Stimulated activated effector memory CD8-positive, alpha-beta T cell treated with anti-CD3 and anti-CD28 coated beads, Interleukin-12 subunit alpha, Interleukin-12 subunit beta, amount 100 ng/mL, for 72 hours (primary cell): ENCODE measurements at places on chromosomes 6 and 20.

- peak; percentile 78 for DNase-seq
Observed at GRCh38 chr20:4592316-4593148, 129.2 kb upstream of the PRND start.

GRCh38 chr20:6916938-6917337 is 149.5 kb downstream of the BMP2 start:
- DNase-seq = no peak

DNA sequence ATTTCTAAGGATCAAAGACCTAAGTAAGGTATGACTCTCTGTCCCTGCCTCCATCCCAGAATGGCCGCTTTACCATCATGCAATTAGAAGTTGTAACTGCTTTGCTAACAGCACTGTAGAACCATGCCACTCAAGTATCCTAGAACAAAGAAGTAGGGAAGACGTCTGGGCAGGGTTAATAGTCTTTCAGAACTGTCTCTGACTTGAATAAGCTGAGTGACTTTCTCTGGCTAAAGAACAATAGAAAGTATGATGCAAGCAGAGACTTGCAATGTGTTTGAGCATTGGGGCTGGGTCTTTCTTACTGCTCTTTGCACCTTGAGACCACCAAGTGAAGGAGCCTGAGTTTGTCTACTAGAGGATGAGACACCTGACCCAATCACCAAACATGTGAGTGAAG is 279.6 kb upstream of the JAG1 start:
- DNase-seq = no peak

DNA sequence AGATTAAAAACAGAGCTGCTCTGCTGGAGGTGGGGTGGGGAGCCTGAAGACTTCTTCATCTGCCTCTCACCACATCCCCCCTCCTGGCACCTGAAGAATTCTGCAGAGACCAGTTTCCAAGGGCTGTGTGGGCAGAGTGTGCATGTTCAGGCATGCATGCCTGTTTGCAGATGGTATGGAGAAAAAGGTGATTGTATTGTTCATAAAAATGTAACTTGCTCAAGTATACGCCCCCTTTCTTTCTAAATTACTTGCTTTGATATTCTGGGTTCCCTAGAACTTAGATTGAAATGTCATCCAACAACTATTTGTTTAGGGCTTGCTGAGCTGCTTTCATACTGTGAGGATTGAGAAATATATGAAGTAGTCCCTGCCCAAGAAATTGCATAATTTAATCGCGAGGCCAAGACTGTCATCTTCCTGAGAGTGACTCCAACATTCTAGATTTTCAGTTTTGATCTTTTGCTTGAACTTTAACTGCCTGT is 83.6 kb downstream of the LCA5 start:
- no peak for DNase-seq

- DNase-seq = no peak
Observed at GRCh38 chr6:116283191-116283590, 3.5 kb upstream of the TSPYL1 start.

GRCh38 chr20:45049438-45049837 is 51.5 kb downstream of the KCNS1 start:
- no peak for DNase-seq

DNA sequence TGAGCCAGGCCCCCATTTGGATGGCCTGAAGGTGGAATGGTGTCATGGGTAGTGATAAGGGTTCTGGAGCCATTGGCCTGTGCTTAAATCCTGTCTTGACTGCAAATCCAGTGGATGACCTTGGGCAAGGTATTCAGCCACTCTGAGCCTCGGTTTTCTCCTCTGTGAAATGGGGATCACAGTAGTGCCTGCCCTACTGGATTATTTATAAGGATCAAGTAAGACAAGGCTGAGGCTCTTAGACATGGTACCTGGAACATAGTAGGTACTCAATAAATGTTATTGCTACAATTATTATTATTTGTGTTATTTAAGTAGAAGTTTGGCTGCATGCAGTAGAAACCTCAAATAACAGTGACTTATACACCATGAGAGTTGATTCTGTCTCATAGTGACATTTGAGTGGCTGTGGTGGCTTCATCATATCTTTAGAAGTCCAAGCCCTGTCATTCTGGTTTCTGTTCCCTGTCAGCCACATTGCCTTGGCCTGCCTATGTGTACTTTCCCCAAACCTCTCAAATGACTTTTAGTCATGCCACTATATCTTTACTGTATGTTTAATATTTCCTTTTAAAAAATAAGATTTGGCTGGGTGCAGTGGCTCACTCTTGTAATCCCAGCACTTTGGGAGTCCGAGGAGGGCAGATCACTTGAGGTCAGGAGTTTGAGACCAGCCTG is 37.6 kb upstream of the CHMP4B start:
- DNase-seq = no peak

- DNase-seq = no peak
Observed at GRCh38 chr6:151478670-151479069, 15.1 kb upstream of the CCDC170 start.

GRCh38 chr6:4506223-4506622 is 270.0 kb upstream of the CDYL start:
- no peak for DNase-seq

GRCh38 chr6:3594201-3594600 is 137.4 kb upstream of the SLC22A23 start:
- no peak for DNase-seq

GRCh38 chr20:58102744-58103516 is 125.5 kb downstream of the ANKRD60 start:
- peak; percentile 38 for DNase-seq

GRCh38 chr6:56699066-56699654 is 56.5 kb upstream of the DST start:
- no peak for DNase-seq

DNA sequence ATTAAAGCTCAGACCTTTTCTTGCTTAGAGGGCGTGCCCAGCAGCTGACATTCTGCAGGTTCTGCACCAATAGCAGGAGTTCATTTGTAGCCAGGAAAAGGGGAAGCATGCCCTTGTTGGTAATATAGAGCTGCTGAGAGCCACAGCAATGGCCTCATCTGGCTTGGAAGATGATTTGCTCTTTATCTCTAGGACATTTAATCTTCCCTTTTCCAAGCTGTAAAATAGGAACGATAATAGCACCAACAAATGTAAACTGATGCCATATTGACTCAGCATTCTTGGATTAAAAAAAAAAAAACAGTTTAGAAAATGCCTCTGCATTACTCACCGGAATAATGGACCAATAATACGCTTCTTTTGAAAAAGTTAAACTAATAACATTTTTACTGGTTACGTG is 93.4 kb upstream of the SLC2A12 start:
- no peak for DNase-seq

GRCh38 chr6:164164876-164165275 is 750.4 kb downstream of the QKI start:
- DNase-seq = no peak

- DNase-seq = no peak
Observed at GRCh38 chr20:58709703-58710039, 17.1 kb downstream of the NPEPL1 start.

DNA sequence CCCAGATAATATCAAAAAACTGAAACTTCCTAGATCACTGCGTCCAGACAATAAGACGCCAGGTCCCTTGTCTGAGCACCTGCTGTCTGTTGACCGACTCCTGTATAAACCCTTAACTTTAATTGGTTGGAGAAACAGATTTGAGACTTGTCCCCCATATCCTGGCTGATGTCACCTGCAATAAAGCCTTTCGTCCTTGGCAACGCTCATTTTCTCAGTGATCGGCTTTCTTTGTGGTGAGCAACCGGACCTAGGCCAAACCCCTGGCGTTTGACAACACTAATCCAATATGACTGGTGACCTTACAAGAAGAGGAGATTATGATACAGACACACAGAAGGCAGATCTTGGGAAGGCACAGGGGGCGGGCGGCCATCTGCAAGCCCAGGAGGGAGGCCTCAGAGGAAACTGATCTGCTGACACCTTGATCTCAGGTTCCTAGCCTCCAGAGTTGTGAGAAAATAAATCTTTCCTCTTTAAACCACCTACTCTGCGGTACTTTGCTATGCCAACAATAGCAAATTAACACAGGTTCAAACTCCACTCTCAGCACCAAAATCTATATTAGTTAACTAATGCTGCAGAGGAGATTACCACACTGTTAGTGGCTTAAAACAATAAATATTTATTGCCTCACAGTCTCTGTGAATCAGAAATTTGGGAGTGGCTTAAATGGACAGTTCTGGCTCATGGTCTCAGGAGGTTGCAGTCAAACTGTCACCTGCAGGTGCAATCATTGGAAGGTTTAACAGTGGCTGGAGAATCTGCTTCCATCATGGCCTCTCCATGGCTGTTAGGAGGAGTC is 178.7 kb downstream of the OTOR start:
- DNase-seq = no peak

- no peak for DNase-seq
Observed at GRCh38 chr20:47964149-47964548, 178.9 kb upstream of the SULF2 start.

DNA sequence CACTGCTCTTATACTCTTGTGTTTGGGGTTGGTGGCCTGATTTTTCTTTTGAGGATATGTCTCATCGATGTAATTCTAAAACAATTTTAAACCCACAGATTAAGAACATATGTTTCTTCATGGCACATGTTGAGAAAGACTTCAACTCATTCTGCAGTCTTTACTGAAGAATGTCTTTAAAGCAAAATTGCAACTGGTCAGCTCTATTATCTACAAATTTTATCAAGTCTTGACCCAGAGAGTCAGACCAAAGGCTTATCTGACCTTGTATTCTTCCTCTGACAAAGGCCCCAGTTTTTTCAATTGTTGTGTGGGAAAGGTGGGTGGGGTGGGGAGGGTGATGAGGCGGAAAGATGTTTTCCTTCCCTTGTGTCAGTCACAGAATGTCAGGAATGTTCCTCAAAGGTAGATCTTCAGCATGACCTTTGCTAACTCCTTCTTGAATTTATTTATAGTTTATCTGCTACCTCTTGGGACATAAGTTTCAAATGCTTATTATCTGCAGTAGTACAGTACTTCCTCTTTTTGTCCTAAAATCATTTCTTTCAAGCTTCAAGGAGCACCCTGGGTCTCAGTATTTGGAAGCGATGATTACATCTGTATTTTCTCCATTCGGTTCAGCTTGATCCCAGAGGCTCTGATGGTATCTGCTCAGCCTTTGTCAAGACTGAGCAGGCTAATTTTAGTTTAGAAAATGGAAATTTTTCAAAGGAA is 63.2 kb upstream of the TIAM2 start:
- no peak for DNase-seq

- no peak for DNase-seq
Observed at GRCh38 chr6:90139272-90139817, 157.3 kb downstream of the BACH2 start.

DNA sequence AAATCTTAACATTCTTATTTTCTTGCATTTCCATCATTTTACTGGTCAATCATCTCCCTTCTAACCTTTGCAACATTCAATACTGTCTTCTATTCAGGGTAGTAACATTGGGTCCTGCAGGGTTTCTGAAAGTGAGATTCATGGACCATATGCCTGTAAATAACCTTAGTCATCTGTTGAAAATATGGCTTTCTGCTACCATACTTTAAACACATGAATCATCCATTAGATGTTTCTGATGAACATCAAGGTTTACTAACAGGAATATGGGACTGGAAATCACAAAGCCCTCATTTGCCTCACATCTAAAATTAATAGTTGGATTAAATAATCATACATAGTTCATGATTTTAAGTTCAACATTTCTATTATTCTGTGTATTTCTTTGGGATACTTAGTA is 475.9 kb upstream of the MARCKS start:
- no peak for DNase-seq

GRCh38 chr20:62376112-62377063 is 9.3 kb upstream of the LAMA5 start:
- DNase-seq = no peak

DNA sequence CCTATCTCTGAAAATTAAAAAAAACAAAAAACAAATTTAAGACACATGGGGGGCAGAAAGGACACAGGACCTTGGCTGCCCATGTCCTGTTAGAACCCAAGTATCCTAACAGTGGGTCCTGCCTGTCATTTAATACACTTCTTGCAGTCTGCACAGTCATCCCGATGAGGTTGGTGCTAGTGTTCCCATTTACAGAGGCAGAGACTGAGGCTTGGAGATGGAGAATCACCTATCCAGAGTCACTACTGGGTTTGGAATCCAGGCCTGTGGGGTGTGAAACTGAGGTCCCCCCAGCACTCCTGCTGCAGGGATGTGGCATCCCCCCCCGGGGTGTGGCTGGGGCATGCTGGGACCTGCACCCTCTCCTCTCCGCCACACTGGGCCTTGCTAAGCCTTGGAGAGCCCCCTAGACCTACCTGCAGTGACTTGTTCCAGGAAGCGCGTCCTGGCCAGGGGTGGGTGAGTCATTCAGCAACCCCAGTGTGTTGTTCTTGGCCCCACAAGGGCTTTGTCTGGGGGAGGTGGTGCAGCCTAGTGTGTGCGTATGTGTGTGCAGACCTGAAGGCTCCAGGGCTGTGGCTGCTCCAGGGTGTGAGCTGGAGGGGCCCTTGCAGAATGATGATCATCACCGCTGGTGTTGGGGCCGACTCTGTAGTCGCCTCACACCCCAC is 49.7 kb downstream of the BCAS4 start:
- peak; percentile 87 for DNase-seq

- no peak for DNase-seq
Observed at GRCh38 chr6:26468829-26469228, 11.1 kb downstream of the BTN2A1 start.

DNA sequence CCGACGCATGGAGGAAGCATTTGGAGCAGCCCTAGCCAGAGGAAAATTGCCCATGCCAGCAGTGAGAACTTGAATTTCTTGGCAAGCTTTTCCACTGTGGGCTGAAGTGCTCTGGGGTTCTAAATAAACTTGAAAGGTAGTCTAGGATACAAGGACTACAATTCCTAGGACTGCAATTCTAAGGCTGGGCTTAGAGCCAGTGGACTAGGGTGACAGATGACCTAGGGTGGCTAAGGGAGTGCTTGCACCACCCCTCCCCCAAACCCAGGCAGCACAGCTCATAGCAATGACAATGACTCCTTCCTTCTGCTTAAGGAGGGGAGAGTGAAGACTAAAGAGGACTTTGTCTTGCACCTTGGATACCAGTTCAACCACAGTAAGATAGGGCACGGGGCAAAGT is 122.3 kb downstream of the THBS2 start:
- DNase-seq = no peak
